ENCODE measurements at places on chromosomes 6 and 20.

- DNase-seq, result peak; percentile 6
- no peaks in the 10 kb centered on the region for H3K4me1 ChIP-seq
- H3K27me3 ChIP-seq, result no peaks in the 10 kb centered on the region
- H3K36me3 ChIP-seq, result no peaks in the 10 kb centered on the region
- no peak overlapping the region for H3K27ac ChIP-seq
Observed at GRCh38 chr6:12490904-12491571, 200.9 kb downstream of the EDN1 start.

DNA sequence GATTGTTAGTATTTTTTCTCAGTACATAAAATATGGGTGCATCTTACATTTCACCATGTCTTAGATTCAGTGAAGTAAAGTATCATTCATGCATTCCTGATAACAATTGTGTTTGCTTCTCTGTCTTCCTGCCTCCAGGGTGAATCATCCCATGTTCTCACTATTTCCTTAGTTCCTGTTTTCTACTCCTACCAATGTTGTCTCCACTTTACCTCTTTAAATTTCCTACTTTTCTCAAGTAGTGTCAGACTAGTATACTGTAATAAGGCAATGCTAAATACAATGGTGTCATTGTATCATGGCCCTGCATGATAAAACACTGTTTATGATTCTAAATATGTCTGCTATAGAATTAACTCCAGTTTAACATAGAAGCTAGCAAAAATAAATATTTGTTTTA, 37.4 kb upstream of the GABRR1 start:
- H3K27ac ChIP-seq, result no peak overlapping the region
- H3K4me3 ChIP-seq, result no peak overlapping the region
- no peaks in the 10 kb centered on the region for H3K4me1 ChIP-seq
- no peaks in the 10 kb centered on the region for H3K36me3 ChIP-seq
- no peak for DNase-seq
- H3K27me3 ChIP-seq, result peaks cover 5% of the 10 kb centered on the region

DNA sequence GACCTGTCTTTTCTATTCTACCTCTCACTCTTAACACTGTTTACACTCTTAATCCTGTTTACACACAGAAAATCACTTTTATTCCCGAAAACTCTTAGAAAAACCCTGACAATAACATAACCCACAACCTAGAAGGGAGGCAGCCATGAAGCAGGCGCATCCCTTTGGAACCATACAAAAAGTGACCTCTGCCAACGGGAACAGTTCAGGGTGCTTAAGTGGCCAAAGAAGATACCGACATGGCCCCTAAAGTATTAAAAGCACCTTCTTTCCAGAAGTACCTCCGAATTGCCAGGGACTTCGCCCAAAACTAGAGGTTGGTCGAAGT, 490 bp downstream of the MMUT start:
- peak overlapping the region; percentile 99 for H3K27ac ChIP-seq
- no peak for DNase-seq
- no peaks in the 10 kb centered on the region for H3K27me3 ChIP-seq
- peak overlapping the region; percentile 99 for H3K4me3 ChIP-seq
- H3K36me3 ChIP-seq, result peaks cover 10% of the 10 kb centered on the region

DNA sequence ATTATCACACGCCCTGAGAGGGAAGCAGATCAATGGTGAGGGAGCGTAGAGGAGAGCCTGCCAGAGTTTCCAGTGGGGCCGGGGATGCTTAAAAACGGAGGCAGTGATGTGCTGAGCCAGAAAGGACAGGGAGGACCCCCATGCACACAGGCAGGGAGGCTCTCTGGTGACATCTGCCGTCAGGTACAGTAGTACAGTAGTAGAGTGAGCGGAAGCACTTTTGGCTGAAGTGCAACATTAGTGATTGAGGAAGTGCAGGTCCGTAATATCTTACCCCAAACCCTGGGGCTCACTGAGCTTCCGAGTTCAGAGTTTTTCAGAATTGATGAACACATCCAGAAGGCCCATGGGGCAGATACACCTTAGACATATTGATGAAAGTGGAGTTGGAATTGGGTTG, 42.1 kb downstream of the GFRA4 start:
- H3K4me1 ChIP-seq, result no peaks in the 10 kb centered on the region
- no peak for DNase-seq
- H3K4me3 ChIP-seq, result no peak overlapping the region

- no peaks in the 10 kb centered on the region for H3K27me3 ChIP-seq
- H3K27ac ChIP-seq, result no peak overlapping the region
- no peak overlapping the region for H3K4me3 ChIP-seq
Observed at GRCh38 chr6:84362193-84362821, 134.9 kb upstream of the CEP162 start.
